Thoracic aorta (tissue), 2 donors: ENCODE measurements at places on chromosomes 7 and 10. TPM values are rescaled to one million over a fixed set of nuclear protein-coding genes. Genes with fewer than 3 reads are reported as not detected.
A peak's percentile ranks its signal among the peaks of the same experiment; 100 is the strongest.

The MSS51 gene
- 3.5 TPM for total RNA-seq

DNA sequence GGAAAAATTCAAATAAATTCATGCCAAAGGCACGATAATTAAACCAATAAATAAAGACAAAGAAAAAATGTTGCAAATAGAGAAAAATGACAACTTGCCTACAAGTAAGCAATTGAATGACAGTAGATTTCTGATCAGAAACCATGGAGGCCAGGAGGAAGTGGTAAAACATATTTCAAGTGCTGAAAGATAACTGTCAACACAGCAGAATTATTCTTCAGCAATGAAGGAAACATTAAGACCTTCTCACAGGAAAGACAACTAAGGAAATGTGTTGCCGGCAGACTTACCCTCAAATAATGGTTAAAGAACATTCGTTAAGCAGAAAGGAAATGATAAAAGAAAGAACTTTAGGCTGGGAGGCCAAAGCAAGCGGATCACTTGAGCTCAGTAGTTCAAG, 30.4 kb downstream of the RUNDC3B start:
- no peak for DNase-seq
- H3K4me1 ChIP-seq = no peaks in the 10 kb centered on the region
- no peaks in the 10 kb centered on the region for H3K36me3 ChIP-seq
- H3K4me3 ChIP-seq = no peak overlapping the region
- no peak overlapping the region for H3K27ac ChIP-seq

DNA sequence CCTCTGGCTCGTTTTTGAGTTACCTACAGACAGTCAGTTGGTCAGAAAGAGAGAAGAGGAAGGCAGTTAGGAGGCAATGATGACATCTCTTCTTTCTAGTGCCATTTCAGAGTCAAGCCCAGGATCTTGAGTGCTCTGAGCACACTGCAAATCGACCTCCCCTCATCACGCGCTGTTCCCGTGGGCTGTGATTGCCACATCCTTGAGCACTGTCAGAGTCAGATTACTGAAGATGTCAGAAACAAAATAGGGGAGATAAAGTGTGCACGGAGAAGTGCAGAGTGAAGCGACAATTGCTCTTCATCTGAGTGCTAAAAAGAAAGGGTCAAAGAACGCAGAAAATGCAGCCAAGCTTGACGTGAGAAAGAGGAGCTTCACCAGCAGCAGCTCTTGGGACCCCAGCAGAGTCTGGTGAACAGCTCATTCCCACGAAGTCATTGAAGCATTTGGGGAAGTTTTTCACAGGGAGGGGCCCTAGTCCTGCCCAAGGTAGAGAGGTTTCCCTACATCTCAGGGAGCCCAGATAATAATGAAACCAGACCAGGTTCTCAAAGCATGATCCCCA, 661.7 kb upstream of the AUTS2 start:
- DNase-seq = no peak
- no peaks in the 10 kb centered on the region for H3K4me1 ChIP-seq
- H3K36me3 ChIP-seq = no peaks in the 10 kb centered on the region
- H3K27ac ChIP-seq = no peak overlapping the region
- no peaks in the 10 kb centered on the region for H3K27me3 ChIP-seq

The CFAP70 gene
- total RNA-seq = 3.4 TPM

GRCh38 chr10:74047871-74048270, 50.0 kb downstream of the VCL start:
- no peak overlapping the region for H3K27ac ChIP-seq
- no peaks in the 10 kb centered on the region for H3K27me3 ChIP-seq
- DNase-seq = no peak
- no peak overlapping the region for H3K4me3 ChIP-seq
- H3K36me3 ChIP-seq = peaks cover 3% of the 10 kb centered on the region

The LIPF gene
- not detected for total RNA-seq

The SMO gene
- total RNA-seq = 8.7 TPM

The ODAD2 gene
- total RNA-seq = 0.54 TPM

GRCh38 chr10:123068087-123068853, 59.5 kb downstream of the ACADSB start:
- no peak overlapping the region for H3K4me3 ChIP-seq
- H3K27ac ChIP-seq = no peak overlapping the region
- no peaks in the 10 kb centered on the region for H3K4me1 ChIP-seq
- no peak for DNase-seq
- no peaks in the 10 kb centered on the region for H3K27me3 ChIP-seq
- no peaks in the 10 kb centered on the region for H3K36me3 ChIP-seq

The PNLIPRP2 gene
- not detected for total RNA-seq

GRCh38 chr7:20083781-20084180, 133.4 kb downstream of the MACC1 start:
- DNase-seq = no peak
- H3K36me3 ChIP-seq = no peaks in the 10 kb centered on the region
- H3K27ac ChIP-seq = no peak overlapping the region

DNA sequence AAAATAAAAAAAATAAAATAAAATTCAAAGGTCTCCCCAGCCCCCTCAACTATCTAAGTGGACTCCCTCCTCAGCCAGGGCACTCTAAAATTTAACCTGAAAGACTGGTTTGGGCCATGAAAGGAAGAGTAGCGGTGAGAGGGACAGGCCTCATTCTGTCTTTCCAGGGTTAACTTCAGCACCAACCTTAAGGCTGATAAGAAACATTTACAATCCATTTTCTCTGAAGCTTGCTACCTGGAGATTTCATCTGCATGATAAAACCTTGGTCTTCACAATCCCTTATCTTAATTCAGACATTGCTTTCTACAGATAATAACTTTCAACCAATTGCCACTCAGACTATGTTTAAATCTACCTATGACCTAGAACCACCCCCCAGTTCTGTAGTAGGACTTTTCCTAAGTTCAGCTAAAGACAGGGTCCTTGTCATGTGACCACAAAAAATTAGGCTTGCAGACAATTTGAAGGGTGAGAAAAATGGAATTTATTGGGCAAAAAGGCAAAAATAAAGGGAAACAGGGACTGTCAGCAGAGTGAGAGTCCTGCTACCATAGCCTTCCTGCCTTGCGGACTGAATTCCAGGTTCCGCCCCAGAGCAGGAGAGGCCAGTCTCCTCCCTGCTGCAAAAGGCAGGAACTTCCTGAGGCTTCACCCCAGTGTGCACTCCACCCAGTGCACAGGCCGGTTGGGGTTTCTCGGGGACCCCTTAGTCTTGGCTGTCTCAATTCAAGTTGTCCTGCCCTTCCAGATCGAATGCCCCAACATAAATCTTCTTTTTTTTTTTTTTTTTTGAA, 26.0 kb downstream of the AGK start:
- DNase-seq = no peak
- no peaks in the 10 kb centered on the region for H3K27me3 ChIP-seq
- no peaks in the 10 kb centered on the region for H3K36me3 ChIP-seq

The EIF5AL1 gene
- total RNA-seq = 0.14 TPM

DNA sequence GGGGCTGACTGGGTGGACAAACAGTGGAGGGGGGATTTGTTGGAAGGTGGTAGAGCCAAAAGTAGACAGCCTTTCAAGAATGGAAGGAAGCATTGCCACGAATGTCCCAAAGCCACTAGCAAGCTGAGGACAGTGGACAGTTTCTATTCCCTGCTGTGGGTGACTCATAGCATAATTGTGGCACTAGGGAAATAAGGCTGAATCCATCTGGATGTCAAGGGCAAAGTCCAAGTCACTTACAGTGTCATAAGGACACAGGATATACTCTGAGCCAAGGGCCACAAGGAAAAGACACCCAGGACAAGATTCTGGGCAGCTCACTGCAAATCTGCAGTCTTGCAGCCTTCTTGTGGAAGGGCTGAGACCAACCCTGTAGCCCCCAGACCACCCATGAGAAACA, 79.7 kb downstream of the FRMPD2 start:
- no peaks in the 10 kb centered on the region for H3K27me3 ChIP-seq
- no peak overlapping the region for H3K27ac ChIP-seq
- no peaks in the 10 kb centered on the region for H3K4me1 ChIP-seq
- no peak for DNase-seq
- H3K4me3 ChIP-seq = no peak overlapping the region

DNA sequence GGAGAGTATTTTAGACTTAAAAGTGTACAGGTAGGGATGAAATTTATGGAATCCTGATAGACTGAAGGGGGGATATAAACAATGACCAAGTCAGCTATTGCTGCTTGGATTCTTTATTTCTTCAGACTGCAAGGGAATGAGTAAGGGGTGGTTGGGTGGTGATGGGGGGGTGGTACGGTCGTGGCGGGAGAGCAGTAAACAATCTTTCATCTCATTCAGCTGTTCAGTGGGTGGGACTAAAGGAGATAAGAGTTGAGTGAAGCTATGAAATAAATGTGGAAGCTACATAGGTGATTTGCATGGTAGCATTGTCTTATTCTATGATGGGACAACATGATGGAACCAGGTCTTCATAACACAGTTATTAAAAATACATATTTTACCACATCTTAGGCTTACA, 1.8 kb downstream of the SEPTIN7 start:
- H3K4me1 ChIP-seq = peaks cover 65% of the 10 kb centered on the region
- H3K36me3 ChIP-seq = no peaks in the 10 kb centered on the region
- peak overlapping the region; percentile 98 for H3K4me3 ChIP-seq
- H3K27ac ChIP-seq = peak overlapping the region; percentile 99
- no peaks in the 10 kb centered on the region for H3K27me3 ChIP-seq

GRCh38 chr10:97664282-97664850, 22.7 kb downstream of the AVPI1 start:
- no peak for DNase-seq
- H3K4me1 ChIP-seq = no peaks in the 10 kb centered on the region
- peaks cover 42% of the 10 kb centered on the region for H3K36me3 ChIP-seq
- H3K27ac ChIP-seq = no peak overlapping the region

The ZNF467 gene
- total RNA-seq = 4.6 TPM

DNA sequence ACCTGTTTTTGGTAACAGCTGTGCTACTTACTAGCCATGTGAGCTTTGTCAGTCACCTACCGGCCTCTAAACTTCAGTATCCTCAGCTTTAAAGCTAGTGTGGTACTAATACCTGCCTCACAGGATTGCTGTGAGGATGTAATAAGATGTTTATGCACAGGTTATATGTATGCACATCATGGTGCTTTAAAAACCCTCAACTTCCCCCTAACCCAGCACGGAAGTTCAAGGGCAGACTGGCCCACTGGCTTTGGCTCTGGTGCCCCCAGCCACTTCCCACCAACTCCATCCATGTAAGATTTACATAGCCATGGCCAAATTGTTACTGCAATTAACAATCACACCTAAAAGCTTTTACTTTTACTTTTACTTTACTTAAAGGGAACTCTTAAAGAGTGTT, 676.0 kb upstream of the GALNT17 start:
- H3K27me3 ChIP-seq = no peaks in the 10 kb centered on the region
- no peak overlapping the region for H3K27ac ChIP-seq
- H3K4me3 ChIP-seq = no peak overlapping the region
- H3K4me1 ChIP-seq = no peaks in the 10 kb centered on the region

DNA sequence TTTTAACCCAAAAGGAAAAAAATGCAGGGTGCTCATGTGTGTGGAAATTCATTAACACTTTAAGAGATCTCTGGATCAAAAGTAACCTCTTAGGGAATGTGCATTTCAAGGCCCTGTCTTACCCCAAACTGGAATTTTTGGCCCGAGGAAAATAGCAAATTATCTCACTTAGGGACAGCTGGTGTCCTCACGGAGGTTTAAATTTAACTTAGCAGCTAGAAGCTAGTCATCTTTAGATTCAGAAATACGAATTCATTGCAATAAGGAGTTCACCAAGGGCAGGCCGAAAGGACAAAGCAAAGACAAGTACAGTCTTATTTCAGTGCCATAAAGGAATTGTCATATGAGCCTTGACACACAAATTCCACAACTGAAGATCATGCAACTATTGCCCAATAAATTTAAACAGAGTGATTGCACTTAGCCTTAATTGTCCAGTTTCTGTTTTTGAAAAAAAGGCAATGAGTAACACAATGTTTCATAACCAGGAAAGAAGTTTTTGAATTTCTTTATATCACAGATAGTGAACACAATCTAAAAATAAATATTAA, 22.4 kb upstream of the SEMA3C start:
- H3K4me3 ChIP-seq = no peak overlapping the region
- no peaks in the 10 kb centered on the region for H3K36me3 ChIP-seq
- peaks cover 3% of the 10 kb centered on the region for H3K4me1 ChIP-seq

The ACSL5 gene
- total RNA-seq = 16.7 TPM

- H3K4me1 ChIP-seq = no peaks in the 10 kb centered on the region
- no peaks in the 10 kb centered on the region for H3K27me3 ChIP-seq
- no peak overlapping the region for H3K4me3 ChIP-seq
- DNase-seq = no peak
- H3K27ac ChIP-seq = no peak overlapping the region
These were observed 113.2 kb downstream of the KMT2E start for GRCh38 chr7:105127179-105127578.

DNA sequence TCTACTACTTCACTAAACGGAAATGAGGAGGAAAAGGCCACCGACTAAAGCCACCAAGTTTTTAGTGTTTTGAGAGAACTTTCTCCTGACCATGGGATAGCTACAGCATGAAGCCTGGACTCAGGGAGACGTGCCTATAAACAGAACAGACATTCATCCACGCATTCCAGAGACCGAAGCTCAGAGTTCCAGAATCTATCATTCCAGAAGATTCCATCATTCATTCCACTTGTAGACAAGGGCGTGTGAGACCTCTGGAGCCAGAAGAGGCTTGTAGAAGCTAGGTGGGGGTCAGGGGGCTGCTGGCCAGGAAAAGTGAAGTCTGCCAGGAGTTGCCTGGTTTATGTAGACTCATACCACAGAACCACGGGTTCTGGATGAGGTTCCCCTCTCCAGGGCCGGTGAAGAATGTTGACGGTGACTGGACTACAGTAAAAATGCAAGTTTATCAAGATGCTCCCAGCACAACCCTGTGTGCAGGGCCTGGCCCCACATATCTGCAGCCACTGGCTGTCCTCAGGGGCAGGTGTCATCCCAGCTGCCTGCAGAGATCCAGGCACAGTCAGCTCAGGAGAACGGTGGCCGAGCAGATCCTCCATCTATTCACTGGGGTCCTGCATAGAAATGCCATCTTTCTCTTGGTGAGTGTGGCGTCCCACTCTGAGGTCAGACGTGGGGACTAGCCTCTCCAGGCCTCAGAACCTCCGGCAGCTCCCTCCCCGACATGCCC, 215.7 kb downstream of the USP6NL start:
- H3K27me3 ChIP-seq = no peaks in the 10 kb centered on the region
- no peaks in the 10 kb centered on the region for H3K4me1 ChIP-seq
- no peaks in the 10 kb centered on the region for H3K36me3 ChIP-seq
- no peak for DNase-seq

- no peaks in the 10 kb centered on the region for H3K36me3 ChIP-seq
- no peak for DNase-seq
- H3K27me3 ChIP-seq = no peaks in the 10 kb centered on the region
- no peak overlapping the region for H3K27ac ChIP-seq
- H3K4me1 ChIP-seq = no peaks in the 10 kb centered on the region
These were observed 26.0 kb downstream of the DUSP5 start for GRCh38 chr10:110523736-110524135.

The GDF2 gene
- not detected for total RNA-seq
